ENCODE measurements at places on chromosomes 7 and 10.

GRCh38 chr10:6305401-6306321, 102.9 kb downstream of the PFKFB3 start:
- peak; percentile 76 for ATAC-seq

- no peak for ATAC-seq
Measured at GRCh38 chr7:94169682-94170081, 165.5 kb upstream of the BET1 start.

DNA sequence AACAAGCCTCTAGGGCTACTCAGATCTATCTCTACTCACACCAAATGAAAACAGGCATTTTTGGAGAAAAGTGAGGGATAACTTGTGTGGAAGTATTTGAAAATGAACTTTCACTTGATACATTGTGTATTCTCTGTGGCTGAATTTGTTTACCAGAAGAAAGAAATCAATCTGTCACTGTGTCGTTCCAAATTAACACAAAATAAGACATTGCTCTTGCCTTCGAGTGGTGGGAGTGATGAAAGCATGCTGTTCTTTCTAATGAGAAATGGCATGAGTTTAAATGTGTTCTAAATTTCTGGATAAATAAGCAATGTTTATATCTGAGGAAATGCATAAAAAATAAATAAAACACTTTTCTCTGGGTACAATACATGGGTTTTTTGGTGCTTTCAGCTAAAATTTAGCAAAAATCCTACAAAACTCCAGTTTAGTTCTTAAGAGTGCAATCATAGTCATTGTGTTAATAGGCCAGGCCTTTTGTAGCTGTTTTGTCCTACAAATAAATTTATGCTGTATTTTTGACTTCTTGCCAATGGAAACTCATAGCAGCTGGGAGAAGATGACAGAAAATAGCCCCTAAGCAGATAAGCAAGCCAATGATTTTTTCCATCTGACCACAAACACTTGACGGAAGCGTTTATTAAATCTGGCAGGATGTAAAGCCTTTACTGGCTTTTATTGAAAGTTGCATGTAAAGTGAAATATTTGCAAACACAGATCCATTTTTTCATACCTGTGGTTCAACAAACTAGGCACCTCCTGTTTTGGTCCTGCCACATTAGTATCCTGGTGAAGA, 1064.1 kb upstream of the GHITM start:
- no peak for ATAC-seq

- no peak for ATAC-seq
Measured at GRCh38 chr10:422241-422640, 267.2 kb downstream of the DIP2C start.

- no peak for ATAC-seq
Measured at GRCh38 chr7:106765727-106766355, 99.2 kb upstream of the PIK3CG start.
